ENCODE measurements at places on chromosomes 11 and 22.

DNA sequence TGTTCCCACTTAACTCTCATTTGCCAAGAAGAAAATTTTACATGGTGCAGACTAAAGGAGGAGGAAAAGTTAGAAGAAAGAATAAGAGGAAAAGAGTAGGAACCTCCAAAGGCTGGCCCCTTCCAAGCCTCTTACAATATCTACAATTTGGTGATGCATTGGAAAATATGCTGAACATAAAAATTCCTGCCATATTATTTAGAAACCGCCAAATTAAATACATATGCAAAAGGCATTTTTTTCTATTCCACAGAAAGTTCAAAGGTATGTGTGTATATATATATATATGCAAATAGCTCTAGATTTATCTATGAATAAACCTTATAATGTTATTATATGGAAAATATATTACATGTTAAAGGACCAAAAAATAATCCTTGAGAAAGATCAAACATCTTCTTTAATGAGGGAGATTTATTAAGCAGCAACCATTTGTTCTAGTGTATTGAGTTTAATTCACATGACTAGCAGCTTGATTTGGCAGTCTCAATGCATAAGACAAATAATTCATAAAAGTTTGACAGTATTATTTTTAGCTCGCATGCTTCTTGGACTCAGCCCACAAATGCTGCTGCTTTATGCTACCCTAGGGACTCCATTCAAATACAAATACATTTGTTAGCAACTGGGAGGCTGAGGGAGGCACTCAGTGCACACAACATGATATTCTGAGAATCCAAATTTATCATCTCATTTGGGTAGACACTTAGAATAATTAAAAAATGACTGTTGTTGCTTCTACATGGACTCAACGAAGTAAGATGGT is 184.9 kb downstream of the SBF2 start:
- no peak for DNase-seq

DNA sequence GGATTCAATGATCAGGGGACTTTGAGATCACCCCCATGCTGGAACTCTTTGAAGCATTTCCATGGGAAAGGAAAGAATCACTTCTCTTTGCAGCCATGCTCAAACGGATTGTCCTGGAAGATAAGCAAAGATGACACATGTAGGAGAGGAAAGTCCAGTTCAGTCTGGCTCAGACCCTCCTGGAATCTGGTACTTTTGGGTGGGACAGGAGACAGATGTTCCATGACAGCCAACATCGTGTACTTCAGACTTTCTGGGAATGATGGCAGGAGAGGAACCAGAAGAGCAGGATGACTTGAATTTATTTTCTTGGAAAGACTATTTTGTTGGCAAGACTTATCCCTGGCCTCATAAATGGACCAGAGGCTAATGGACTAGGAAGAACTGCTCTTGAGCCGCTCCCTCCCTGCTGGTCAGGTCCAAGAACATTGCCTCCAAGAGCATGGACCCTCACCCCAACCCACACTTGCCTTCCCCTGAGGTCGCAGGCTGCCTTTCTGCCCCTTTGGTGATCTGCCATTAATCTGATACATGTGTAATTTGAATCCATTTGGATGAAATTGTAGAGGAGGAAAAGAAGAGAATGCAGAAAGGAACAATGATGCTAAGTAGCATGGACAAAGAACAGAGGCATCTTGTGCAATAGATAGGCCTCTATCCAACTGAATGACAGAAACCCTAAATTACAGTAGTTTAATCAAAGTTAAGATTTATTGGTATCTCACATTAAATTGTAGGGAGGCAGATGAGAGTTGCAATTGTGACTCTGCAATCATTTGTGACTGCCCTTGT is 201.0 kb downstream of the SNX19 start:
- DNase-seq, result no peak

DNA sequence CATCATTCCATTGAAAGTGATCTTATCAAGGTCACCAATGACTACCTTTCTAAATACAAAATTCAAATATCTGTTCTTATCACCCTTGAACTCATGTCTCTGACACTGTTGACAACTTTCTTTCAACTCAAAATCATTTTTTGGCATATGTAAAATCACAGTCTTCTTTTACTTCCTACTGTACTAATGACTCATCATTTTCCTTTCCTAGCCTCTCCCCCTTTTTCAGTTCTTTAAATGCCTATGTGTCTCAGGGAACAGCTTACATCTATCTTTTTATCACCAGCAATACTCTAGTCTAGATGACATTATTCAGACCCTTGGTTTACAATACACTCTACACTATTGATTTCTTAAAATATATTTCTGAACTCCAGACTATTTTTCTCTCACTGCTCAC is 2220.7 kb upstream of the RAG2 start:
- DNase-seq, result no peak

DNA sequence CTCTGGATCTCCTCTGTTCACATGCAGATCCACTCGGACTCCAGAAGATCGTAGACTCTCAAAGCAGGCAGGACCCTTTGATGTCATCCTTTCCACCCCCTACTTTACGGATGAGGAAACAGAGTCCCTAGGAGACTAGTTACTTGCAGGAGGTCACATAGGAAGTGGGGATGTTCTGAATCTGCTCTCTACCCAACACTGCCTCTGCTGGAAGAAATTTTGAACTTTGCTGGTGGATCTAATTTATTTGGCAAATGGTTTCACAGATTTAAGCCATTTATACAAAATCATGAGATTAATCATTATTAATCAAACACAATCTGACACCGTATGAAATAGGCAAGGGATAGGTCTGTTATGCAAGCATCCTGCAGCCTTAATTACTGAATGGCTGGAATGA is 55.0 kb upstream of the USP47 start:
- DNase-seq, result no peak

DNA sequence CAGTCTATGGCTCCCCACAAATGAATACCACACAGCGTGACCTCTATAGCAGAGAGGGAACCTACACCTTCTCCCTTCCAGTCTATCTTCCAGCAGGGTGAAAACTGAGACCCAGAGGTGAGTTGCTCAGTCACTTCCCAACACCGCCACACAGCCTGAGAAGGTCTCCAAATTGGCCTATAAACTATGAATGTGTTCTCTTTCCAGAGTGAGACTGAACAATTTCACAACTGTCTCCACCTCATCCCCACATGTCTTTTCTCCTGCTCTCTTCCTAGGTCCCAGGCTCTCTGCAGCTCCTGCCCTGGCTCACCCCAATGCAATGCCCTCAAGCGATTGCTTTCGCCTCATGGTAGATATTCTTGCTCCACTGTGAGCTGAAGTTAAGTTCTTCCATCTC is 14.0 kb downstream of the CLMP start:
- no peak for DNase-seq

DNA sequence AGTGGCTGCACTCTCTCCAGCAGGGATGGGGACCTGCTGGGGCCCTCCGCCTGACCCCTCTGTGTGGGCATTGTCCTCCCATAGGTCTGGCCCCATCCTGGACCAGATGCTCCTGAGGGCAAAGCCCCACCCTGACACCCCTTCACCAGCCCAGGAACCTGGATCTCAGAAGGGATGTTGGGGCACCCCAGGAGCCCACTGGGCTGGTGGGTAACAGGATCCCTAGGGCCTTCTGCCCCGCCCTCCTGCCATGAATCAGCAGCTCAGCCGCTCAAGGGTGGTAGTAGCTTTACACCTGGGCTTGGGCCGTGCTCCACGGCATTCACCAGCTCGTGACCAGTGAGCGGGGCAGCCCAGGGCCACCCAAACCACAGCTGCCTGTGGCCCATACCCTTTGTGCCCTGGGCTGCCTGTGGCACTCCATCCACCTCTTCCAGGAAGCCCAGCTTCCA is 1.0 kb upstream of the MAPK12 start:
- no peak for DNase-seq

DNA sequence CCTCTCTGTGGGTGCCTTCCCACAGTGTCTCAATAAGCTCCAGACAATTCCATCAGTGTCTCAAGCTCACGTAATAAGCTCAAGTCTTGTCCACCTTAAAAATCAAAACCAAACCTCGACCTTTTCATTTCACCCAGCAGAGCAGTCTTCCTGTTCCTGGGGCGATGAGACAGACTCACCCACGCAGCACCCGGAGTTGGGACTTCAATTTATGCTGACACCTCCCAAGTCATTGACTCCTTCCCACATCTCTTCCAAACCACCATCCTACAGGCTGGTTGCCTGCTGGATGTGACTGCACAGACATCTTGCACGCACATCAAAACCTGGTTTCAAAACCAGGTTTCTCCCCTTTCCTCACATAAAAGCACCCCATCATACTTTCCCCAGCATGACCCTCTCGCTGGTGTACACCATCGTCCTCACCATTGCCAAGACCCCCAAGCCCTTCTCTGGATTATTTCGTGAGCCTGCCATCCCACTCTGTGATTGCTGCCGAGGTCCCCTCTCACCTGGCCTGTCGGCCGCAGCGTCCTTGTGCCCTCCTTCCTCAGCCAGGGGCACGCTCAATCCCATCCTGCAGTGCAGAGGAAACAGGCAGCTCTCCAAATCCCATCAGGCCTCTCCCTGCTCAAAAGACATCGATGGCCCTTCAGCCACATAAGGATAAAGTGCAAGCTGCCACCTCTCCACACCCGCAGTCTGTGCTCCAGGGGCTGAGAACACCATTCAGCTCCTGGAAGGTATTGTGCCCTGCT is 45.1 kb upstream of the FBXO3 start:
- no peak for DNase-seq

GRCh38 chr22:28548406-28548805 is 131.2 kb downstream of the TTC28 start:
- DNase-seq, result no peak

DNA sequence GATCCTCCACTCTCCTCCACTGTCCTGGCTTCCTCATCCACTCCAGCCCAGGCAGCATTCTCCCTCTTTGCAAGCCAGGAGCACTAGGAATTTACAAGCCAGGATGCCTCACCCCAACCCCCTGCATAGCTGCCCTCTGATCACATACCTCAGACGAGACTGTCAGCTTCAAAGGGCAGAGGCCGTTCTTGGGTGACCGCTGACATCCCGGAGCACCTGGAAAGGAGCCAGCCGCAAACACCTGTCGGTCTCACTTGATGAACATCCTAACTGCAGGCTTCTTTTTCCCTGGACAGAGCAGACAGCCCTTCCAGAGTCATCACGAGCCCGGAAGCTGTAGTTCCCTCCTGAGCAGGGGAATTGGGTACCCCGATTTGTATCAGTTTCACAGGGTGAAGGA is 451.3 kb upstream of the B3GAT1 start:
- no peak for DNase-seq

- no peak for DNase-seq
Measured at GRCh38 chr11:8989453-8989852, 14.3 kb downstream of the NRIP3 start.

DNA sequence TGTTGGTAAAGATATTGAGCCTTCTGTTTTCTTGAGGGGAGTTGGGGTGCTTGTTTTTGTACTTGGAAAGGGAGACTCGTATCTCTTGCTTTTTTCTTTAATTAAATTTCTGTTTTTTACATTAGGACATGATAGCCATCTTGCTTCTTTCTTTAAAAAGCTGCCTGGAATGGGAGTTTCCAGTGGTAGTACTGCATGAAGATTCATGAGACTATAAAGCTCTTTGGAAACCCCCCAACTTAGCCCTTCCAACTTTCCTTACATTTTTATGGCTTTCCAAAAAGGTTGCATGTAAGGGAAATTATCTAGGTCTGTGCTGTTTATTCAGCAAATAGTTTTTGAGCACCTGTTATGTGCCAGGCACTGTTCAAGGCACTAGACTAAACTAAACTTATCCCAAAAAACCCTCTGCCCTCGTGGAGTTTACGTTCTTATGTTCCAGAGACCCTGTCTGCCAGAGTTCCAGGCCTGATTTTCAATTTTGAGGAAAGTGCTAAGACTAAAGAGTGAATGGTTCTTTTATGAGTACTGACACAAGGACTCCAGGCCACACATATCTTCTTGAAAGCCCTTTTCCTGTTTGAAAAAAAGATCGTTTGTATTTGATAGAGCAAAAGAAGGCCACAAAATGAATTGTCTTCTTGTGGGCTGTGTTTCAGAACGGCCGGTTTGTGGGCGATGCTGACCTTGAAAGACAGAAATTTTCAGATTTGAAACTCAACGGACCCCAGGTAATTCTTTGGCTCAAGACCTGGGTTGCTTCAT is 31.9 kb downstream of the CTNND1 start:
- no peak for DNase-seq

DNA sequence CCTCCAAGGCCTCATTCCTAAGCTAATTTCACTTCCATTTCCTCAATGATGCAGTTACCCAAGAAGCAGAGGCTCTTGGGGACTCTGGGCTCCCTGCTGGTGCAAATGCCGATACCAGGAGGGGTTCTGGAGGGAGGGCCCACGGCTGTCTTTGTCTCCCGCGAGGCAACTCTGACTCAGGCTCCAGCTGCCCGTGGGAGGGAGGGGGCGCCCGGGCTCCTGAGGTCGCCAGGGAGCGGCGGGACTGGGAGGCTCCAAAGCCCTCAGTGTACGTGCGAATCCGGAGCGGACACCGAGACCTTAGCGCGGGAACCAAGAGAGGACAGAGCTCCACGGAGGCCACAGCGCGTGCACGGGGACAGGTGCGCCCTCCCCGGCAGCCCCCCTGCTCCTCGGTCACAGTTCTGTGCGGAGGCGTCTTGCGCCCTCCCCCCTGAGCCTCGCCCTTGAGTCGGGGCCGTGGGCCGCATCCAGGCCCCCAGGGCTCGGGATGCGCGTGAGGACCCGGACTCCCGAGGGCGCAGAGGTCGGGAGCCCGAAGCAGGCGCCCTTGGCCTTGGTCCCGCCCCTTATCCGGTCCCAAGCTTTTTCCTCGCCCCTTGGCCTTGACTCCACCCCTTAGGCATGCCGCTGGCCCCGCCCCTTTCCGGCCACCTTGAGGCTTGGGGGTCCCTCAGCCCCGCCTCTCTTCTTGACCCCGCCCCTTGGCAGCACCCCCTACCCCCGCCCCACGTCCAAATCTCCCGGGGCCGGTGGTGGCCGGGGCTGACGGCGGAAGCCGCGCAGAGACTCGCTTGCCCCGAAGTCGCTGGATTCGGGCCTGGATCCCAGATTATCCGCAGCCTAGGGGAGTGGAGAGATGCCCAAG is 4.7 kb upstream of the SHISA8 start:
- DNase-seq, result no peak

DNA sequence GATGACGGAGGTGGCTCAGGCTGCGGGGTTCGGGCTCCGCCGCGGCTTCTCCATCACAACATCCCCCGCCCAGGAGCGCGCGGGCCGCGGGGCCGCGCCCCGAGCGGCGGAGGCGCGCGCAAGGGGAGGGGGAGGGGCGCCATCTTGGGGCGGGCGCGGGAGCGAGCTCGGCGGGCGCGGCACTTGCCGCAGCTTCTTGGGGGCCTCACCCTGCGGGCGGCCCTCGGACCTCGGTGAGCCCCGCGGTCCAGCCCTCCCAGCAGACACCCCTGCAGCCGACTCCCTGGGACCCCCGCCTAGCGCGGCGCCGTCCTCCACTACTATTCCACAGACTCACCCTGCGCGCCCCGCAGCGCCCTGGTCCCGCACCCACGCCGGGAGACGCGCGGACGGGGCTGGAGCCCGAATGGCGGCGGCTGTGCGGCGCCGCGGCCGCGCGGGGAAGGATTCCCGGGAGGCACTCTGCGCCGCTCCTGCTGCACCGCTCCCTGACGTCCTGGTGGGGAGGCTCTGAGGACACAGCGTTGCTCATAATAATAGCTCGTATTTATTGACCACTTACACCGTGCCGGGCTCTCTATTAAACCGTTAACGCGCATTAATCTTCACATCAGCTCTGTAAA is at the start of gene APBB1:
Gene APBB1, minus strand, starts transcription at position 86 of the 623 bp plus-strand sequence. CDS start 7,747 bp downstream, outside the sequence.
- DNase-seq, result peak; percentile 63

All from activated CD4-positive, alpha-beta T cell treated with anti-CD3 and anti-CD28 coated beads, Interleukin-2, amount 50 U/mL, for 24 hours (primary cell).